AG04449 (cell line): ENCODE measurements at places on chromosomes 1 and 21.

DNA sequence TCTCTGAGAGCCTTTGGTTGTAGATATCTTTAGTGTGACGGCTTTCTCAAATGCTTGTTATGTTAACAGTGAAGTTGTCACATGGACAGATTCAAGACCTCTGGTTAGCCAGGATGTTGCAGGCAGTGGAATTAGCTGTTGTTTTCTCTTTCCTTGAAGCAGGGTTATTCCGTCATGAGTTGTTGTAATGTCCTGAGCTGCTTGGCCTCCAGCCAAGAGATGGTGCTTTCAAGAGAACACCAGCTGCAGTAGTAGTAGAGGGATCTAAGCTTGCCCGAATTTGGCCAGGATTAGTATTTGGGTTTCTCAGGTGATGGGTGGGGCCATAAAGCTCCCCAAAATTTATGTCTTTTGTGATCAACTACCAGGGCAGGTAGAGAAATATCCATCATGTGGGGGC, 13.4 kb downstream of the KCNE1 start:
- no peak for DNase-seq

DNA sequence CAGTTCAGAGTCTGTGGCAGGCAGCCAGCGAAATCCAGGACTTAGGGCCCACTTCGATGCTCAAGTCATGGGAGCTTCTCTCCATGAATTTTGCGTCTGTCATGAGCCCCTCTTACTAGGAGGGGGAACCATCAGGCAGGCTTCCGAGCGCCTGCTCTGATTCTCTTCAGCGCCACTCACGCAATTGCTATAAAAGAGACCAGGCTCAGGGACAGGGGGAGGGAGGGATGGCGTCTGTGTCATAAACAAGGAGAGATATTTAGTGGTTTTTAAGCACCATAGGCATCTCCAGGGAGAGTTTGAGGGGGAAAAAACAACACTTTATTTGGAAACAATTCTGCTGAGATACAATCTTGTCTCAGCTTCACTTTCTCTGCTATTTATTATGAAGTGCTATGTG, 60.6 kb downstream of the NAV1 start:
- DNase-seq, result no peak

- DNase-seq, result no peak
Measured at GRCh38 chr1:7263021-7263960, 478.0 kb downstream of the CAMTA1 start.

DNA sequence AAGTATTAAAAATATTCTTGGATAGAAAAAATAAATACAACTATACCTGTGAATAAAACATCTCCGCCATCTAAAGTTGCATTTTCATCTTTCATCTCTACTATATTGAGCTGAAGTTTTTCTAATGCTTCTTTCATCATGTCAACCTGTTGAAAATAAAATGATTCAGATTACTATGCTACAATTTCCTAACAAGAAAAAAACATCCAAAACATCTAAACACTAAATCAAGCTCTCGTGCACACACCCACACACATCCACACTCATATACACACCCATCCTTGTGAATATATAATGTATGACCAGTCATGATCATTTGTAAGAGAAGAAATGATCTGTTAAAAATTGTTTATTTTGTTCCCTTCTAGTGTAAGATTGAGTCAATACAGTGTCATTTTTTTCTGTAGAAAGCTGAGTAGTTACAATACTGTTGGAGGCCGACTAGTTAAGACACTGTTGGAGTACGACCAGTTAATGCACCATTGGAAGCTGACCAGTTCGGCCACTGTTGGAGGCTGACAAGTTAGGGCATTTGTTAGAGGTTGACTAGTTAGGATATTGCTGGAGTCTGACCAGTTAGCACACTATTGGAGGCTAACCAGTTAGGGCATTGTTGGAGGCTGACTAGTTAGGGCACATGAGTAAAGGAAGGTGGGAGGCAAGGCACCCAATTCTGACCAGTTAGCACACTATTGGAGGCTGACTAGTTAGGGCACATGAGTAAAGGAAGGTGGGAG, 82.4 kb upstream of the BCL10 start:
- DNase-seq, result no peak

GRCh38 chr1:89332461-89332860, 31.4 kb upstream of the GBP6 start:
- DNase-seq, result no peak

GRCh38 chr1:152505083-152505482, 5.5 kb upstream of the LCE5A start:
- no peak for DNase-seq

GRCh38 chr1:50488356-50488755, 65.1 kb upstream of the DMRTA2 start:
- DNase-seq, result no peak

GRCh38 chr21:34340061-34340460, 23.7 kb upstream of the KCNE2 start:
- DNase-seq, result no peak

GRCh38 chr21:42534421-42535378, 21.0 kb downstream of the SLC37A1 start:
- no peak for DNase-seq

GRCh38 chr1:59731591-59731990, 83.2 kb upstream of the HOOK1 start:
- no peak for DNase-seq

GRCh38 chr1:95368178-95368577, 134.2 kb downstream of the RWDD3 start:
- DNase-seq, result no peak

- no peak for DNase-seq
Measured at GRCh38 chr1:157233131-157233530, 94.9 kb upstream of the ETV3 start.

DNA sequence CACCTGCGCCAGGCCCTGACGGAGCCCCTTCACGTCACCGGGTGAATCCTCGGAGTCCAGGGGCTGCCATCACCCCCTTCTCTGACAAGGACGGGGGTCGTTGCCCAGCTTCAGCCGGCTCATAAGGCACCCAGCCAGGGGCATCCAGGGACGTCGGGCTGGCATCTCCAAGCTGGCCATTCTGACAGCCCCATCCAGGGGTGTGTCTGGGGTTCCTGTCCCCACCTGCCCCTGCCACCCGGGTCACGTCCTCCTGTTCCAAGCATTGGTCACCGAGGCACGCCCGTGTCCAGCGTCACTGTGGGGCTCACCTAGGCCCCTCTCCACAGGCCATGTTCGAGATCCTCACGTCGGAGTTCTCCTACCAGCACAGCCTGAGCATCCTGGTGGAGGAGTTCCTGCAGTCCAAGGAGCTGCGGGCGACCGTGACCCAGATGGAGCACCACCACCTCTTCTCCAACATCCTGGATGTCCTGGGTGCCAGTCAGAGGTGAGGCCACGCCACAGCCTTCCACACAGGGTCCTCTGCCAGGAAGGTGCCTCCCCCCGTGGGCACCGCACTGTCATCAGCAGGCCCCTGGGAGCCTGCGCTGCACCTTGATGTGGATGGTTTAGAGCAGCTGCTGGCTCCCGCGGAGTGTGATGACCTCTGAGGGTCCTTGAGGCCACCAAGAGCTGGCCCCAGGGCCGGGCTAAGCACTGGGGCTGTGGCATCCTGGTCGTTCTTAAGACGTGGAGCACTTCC, 14.8 kb downstream of the ARHGEF16 start:
- no peak for DNase-seq

DNA sequence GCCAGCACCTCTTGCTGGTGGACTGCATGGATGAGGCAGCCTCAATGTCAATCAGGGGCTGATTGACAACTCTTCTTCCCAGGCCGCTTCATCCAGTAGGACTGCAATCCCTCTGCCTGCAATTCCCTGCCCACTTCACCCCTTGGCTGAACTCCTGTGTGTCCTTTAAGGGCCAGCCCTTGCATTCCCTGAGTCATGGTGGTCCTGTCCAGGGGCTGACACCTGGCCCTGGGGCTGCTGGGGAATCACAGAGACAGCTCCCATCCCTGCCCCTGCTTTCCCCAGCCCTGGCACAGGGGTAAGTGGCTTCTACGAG, 4.6 kb upstream of the EPS8L3 start:
- DNase-seq, result no peak

GRCh38 chr1:233020426-233020825, 70.0 kb downstream of the NTPCR start:
- DNase-seq, result no peak

- no peak for DNase-seq
Measured at GRCh38 chr21:26550326-26550725, 22.8 kb downstream of the CYYR1 start.

DNA sequence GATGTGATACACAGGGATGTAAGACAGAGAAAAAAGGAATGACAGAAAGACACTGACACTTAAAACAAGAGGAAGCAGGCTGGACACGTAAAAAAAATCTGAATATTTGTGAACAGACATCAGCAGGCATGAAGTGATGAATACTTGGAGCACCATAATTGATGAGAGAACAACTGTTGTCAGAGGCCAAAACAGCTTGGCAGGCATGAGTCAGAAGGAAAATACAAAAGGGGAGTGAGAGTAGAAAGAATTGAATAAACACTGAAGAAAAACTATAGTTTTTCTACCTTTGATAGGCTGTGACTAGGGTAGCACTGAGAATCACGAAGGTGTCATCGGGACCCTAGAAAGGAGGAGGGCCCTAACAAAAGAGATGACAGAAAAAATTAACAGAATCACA, 21.6 kb upstream of the GUCA2A start:
- peak; percentile 38 for DNase-seq

DNA sequence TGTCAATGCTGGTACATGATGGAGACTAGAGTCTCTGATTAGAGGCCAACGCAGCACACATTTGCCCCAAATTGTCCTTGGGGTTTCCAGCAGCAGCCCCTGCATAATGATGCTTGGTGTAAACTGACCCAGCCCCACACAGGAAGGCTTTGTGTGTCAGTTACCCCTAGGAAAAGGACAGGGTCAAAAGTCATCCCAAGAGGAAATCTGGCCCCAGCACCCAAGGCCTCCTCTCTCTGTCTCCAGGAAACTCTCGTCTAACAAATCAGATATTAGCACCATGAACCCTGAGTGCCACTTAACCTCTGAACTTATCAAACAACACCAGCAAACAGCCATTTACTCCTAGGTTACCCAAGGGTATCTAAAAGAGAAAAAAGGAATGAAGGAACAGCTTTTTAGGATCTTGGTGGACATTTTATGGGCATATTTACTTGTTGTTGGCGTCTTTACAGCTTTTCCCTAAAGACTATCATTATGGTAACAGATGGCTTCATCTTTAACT, 84.5 kb downstream of the PSMG1 start:
- no peak for DNase-seq

GRCh38 chr1:228871314-228872061, 136.2 kb downstream of the RHOU start:
- DNase-seq, result no peak

- DNase-seq, result no peak
Measured at GRCh38 chr1:229999004-229999670, 67.9 kb upstream of the GALNT2 start.

DNA sequence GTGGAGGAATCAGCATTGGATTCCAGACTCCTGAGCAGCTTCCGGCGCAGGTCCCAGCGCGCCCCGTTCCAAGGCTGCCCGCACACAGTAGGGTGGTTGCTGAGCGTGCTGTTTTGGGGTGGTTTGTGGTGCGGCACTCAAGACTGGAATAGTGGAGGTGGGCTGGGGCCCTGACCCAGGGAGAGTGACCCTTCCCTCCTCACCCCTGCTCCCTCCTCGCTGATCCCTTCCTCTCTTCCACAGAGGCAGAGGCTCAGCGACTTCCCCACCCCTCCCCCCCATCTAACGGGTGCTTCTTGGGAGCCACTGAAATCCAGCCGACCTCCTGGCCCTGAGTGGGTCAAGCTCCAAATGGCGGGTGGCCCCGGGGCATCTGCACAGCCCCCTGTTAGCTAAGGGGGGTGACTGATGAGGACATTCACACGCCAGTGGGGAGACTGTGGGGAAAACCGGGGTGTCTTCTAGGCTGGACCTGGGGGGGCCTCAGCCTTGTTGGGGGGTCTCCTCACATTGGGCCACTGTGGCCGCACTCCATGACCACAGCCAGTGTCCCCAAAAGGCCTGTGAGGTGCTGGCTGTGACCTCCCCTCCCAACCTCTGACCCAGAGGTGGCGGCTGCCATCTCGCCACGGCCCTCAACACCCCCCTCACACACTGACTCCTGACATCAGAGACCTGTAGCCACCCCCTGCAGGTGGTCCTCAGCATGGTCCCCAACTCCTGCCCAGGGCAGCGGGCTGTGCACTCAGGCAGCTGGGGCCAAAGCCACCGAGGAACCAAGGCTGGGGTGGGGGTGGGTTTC, 3.9 kb upstream of the HES4 start:
- DNase-seq, result no peak

DNA sequence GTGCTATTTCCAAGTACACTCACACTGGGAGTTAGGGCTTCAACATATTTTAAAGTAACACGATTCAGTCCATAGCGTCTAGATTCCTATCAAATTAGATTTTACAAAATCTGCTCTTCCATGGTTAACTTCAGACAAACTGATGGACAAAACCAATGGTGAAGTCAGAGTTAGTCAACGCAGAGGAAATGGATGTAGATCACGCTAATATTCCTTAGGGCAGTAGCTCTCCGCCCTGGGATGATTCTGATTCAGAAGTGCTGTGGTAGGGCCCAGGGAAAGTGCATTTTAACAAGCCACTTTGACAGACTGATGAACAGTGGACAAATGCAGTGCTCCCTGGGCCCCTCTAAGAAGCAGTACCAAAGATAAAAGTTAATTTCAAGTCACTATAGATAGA, 83.2 kb downstream of the HIVEP3 start:
- no peak for DNase-seq

GRCh38 chr1:179314928-179315327, 21.3 kb downstream of the SOAT1 start:
- no peak for DNase-seq

- DNase-seq, result no peak
Measured at GRCh38 chr1:94362466-94363058, 55.6 kb upstream of the ABCD3 start.
